ENCODE measurements at places on chromosomes 7 and 10.
A peak's percentile ranks its signal among the peaks of the same experiment; 100 is the strongest.

- no peaks in the 10 kb centered on the region for H3K27me3 ChIP-seq
- no peaks in the 10 kb centered on the region for H3K4me1 ChIP-seq
- no peak for DNase-seq
Observed at GRCh38 chr7:128665057-128665456, 7.0 kb upstream of the GARIN1A start.

DNA sequence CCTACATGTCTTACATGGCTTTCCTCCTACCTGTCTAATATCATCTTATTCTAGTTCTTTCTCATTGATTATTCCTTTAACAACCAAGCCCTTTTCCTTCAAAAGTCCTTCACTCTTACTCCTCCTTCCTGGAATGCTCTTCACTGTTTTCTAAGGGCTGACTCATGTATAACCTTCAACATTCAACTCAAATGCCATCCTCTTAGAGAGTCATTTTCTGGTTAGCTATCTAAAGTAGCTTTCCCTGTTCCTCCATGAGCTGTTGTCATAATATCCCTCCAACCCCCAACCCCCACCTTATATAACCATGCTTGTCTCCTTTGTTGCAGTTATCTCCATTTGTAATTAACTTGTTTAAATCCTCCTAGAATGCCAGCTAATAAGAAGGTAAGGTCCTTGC lies 286.8 kb downstream of the ADK start:
- no peak for DNase-seq
- H3K36me3 ChIP-seq = no peaks in the 10 kb centered on the region
- H3K27me3 ChIP-seq = no peaks in the 10 kb centered on the region
- no peak overlapping the region for H3K4me3 ChIP-seq
- no peak overlapping the region for H3K27ac ChIP-seq

- H3K4me1 ChIP-seq = no peaks in the 10 kb centered on the region
- no peaks in the 10 kb centered on the region for H3K36me3 ChIP-seq
- H3K4me3 ChIP-seq = no peak overlapping the region
- H3K27ac ChIP-seq = no peak overlapping the region
- DNase-seq = no peak
Observed at GRCh38 chr7:47421456-47421855, 160.5 kb downstream of the TNS3 start.

DNA sequence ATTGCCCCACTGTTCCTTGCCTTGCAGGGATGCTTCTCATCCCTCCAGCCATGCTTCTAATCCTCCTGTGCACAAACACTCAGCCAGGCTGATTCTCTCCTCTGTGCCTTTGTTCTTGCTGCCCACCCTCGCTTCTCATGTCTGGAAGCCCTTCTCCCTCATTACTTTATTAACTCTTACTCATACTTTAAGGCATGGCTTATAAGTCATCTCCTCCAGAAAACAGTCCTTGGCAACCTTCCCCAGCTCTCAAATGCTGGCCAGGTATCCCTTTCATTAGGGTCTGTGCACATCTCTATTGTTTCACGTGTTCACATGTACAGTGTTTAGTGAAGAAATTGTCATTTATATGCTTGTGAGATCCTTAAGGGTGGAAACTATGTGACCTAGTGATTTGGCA lies 62.9 kb downstream of the ITGB8 start:
- H3K36me3 ChIP-seq = peaks cover 73% of the 10 kb centered on the region
- no peak overlapping the region for H3K27ac ChIP-seq
- H3K4me3 ChIP-seq = no peak overlapping the region

DNA sequence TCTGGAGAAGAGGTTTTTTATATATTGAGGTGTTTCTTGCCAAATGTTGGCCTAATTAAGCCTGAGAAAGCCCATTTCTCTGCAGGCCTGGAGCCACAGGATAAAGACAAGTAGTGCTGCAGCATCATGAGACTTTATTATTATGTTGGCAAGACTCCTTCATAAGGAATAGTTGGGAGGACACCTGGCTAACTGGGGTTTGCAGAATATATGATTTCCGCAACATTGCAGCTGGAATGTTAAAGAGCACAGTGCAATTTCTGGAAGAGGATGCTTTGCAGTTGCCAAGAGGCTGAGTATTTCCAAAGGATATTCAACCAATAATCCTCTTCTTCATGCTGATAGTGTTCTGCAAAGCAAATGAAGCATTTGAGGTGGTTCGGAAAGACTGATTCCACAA lies 1512.8 kb upstream of the LRRTM3 start:
- no peak overlapping the region for H3K27ac ChIP-seq
- H3K36me3 ChIP-seq = no peaks in the 10 kb centered on the region
- no peak overlapping the region for H3K4me3 ChIP-seq
- no peaks in the 10 kb centered on the region for H3K4me1 ChIP-seq
- no peak for DNase-seq

- peaks cover 9% of the 10 kb centered on the region for H3K36me3 ChIP-seq
- no peaks in the 10 kb centered on the region for H3K27me3 ChIP-seq
- DNase-seq = no peak
- H3K27ac ChIP-seq = no peak overlapping the region
Observed at GRCh38 chr7:127710635-127711034, 58.6 kb downstream of the SND1 start.

DNA sequence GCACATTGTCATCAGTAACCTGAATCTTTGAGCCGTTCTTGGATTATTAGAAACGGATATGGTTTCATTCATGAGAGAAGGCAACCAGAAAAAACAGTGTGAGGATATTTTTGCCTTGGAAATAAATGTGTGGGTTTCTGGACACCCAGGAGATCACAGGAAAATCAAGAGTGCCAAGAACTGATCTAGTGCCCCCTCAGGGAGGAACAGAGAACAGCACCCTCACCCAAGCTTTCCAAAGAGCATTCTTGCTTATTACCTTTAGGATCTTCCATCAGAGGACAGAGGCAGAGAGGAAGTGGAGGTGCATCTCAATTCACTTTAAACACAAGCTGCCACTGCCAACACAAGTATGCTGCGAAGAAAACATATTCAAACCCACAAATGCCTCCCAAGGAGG lies 851.5 kb upstream of the COBL start:
- no peak overlapping the region for H3K4me3 ChIP-seq
- H3K27me3 ChIP-seq = no peaks in the 10 kb centered on the region
- no peaks in the 10 kb centered on the region for H3K4me1 ChIP-seq

- no peak for DNase-seq
- no peak overlapping the region for H3K27ac ChIP-seq
- H3K36me3 ChIP-seq = no peaks in the 10 kb centered on the region
- H3K27me3 ChIP-seq = no peaks in the 10 kb centered on the region
Observed at GRCh38 chr10:111281516-111281915, 204.7 kb downstream of the ADRA2A start.

DNA sequence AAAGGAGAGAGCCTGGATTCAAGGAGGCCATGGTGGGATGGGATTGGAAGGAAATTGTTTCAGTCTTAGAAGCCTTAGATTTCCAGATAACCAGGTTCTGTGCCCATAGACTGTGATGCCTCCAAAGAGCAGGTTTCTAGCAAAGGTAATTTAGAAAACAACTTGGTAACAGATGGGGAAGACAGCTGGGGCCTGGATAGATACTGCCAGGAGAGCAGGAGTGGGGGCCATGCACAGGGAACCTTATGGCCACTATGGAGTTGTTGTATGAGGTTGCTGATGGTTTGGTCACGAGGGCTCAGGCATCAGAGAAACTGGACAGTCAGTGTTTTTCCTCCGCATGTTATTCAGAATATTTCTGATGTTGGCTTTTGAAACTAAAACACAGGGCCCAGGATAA lies 901.9 kb downstream of the LRMDA start:
- no peaks in the 10 kb centered on the region for H3K4me1 ChIP-seq
- H3K36me3 ChIP-seq = no peaks in the 10 kb centered on the region
- no peak for DNase-seq
- H3K27ac ChIP-seq = no peak overlapping the region
- H3K4me3 ChIP-seq = no peak overlapping the region

DNA sequence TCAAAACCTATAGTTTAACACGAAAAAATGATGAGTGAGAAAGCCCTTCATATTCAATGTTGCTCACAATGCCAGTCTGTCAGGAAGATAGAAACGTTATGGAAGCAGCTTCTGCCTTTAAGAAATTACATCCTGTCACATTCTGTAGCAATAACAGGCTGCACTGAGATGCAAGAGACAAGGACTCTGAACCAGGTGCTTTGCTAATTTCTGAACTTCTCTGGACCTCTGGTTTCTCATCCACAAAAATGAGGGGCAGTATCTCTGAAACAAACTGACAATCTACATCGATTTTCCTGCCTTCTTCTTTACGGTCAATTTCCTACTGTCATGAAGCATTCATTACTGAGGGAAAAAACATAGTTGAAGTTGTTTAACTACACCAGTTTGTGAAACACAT lies 234.0 kb downstream of the SNX13 start:
- H3K4me1 ChIP-seq = no peaks in the 10 kb centered on the region
- no peaks in the 10 kb centered on the region for H3K36me3 ChIP-seq
- H3K27ac ChIP-seq = no peak overlapping the region
- H3K4me3 ChIP-seq = no peak overlapping the region
- DNase-seq = no peak

GRCh38 chr10:113858541-113858940 lies 4.1 kb downstream of the NHLRC2 start:
- no peak for DNase-seq
- no peaks in the 10 kb centered on the region for H3K27me3 ChIP-seq
- peaks cover 38% of the 10 kb centered on the region for H3K4me1 ChIP-seq
- no peak overlapping the region for H3K4me3 ChIP-seq

DNA sequence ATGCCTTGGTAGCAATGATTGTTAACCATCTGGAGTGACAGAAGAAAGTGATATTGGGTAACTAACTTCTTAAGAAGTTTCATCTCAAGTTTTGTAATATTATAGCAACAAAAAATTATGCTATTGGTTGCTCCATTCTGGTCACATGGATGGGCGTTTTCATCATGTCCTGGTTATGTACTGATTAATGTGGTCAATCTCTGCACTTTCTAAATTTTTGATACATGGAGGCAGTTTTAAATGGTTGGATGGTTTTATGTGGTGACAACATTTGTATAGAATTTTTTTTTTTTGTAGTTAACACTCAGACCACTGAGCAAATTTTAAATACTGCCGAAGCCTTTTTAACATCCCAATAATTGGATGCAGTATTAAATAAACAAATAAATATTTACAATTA lies 55.2 kb upstream of the CCAR1 start:
- H3K36me3 ChIP-seq = no peaks in the 10 kb centered on the region
- no peaks in the 10 kb centered on the region for H3K4me1 ChIP-seq

DNA sequence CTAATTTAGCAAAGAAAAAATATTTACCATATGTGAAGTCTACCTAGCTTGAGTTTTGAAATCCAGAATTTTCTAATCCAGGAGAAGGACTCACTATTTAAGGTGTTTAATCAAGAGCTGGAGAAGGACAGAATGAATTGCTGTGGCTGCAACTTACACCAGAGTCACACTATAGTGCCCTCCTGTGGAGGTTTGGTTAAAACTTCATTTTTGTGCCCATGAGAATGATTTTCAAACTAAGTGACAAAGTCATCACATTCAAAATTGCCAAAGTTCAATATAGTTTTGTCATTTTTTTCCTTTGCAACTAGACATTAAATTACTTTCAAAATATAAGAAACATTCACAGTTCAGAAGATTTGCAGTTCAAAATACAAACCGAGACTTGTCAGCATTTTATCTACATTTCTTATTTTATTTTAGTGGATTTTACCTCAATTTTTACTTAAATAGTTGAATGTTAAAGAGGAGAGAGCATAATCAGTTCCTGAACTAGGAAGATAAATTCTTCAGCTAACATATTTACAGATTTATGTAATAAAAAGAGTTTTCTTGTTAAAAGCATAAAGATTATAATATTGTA lies 70.7 kb downstream of the CABCOCO1 start:
- H3K27me3 ChIP-seq = no peaks in the 10 kb centered on the region
- H3K4me1 ChIP-seq = no peaks in the 10 kb centered on the region
- no peak overlapping the region for H3K4me3 ChIP-seq

DNA sequence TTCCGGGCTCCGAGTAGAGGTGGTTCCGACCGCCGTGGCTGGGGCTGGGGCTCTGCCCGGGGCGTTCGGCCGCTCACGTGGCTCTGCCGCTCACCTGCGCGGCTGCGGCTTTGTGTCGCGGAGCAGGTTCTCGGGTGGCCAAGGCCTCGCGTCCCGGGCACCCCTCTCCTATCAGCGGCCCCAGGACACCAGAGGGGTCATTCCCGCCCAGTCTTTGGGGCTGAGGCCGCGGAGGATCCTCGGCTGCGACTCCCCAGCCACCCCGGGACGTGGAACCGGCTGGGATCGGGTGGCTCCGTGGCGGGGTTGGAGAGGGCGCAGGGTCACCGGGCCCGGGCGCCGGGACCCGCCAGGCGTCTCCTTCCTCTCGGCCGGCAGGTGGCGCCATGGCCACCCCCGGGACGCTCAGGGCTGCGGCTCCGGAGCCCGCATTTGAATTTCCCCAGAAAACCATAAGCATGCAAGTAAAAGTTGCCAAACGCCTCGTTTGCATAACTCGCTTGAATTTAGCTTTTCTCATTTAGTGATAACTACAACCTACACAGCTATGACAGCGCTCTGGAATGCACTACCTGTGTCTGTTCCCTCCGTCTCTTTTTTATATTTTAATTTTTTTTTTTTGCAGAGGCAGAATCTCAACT lies 1.2 kb downstream of the COL26A1 start:
- H3K4me1 ChIP-seq = peaks cover 16% of the 10 kb centered on the region
- no peaks in the 10 kb centered on the region for H3K36me3 ChIP-seq
- DNase-seq = no peak
- H3K27me3 ChIP-seq = peaks cover 7% of the 10 kb centered on the region
- H3K4me3 ChIP-seq = peak overlapping the region; percentile 63

- DNase-seq = no peak
- no peaks in the 10 kb centered on the region for H3K4me1 ChIP-seq
- H3K27ac ChIP-seq = no peak overlapping the region
- no peak overlapping the region for H3K4me3 ChIP-seq
- H3K27me3 ChIP-seq = no peaks in the 10 kb centered on the region
Observed at GRCh38 chr7:139329119-139329518, 12.0 kb upstream of the FMC1 start.

- H3K36me3 ChIP-seq = no peaks in the 10 kb centered on the region
- H3K4me1 ChIP-seq = peaks cover 21% of the 10 kb centered on the region
- no peak for DNase-seq
- H3K4me3 ChIP-seq = no peak overlapping the region
Observed at GRCh38 chr7:51118628-51119027, 198.0 kb downstream of the COBL start.

GRCh38 chr10:77220150-77220549 lies 417.5 kb downstream of the KCNMA1 start:
- no peak overlapping the region for H3K27ac ChIP-seq
- no peaks in the 10 kb centered on the region for H3K36me3 ChIP-seq
- H3K4me1 ChIP-seq = no peaks in the 10 kb centered on the region
- no peak for DNase-seq
- no peaks in the 10 kb centered on the region for H3K27me3 ChIP-seq

- H3K27ac ChIP-seq = no peak overlapping the region
- H3K4me3 ChIP-seq = no peak overlapping the region
- no peak for DNase-seq
- no peaks in the 10 kb centered on the region for H3K27me3 ChIP-seq
Observed at GRCh38 chr10:132021504-132022143, 39.9 kb upstream of the BNIP3 start.

DNA sequence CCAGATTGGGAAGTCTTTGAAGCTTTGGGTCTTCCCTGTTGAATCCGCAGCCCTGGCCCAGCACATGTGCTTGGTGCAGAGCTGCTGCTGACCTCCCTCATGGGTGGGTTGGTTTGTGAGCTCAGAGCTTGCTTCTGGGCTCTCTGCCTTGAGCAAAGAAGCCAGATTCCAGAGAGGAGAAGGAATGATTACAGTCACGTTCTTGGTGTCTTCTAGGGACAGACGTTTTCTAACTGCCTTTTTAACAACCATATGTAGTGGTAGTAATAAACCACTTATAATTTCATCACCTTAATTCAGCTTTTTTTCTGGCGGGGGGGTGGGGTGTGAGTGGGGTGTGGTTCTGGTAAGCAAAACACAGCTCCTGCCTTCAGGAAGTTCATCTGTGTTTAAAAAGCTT lies 39.5 kb downstream of the LRMDA start:
- peaks cover 55% of the 10 kb centered on the region for H3K4me1 ChIP-seq
- H3K27me3 ChIP-seq = no peaks in the 10 kb centered on the region

Data from esophagus squamous epithelium (tissue), 5 donors.